ENCODE measurements at places on chromosomes 4 and X.

GRCh38 chr4:667545-667925, 6.5 kb downstream of the ATP5ME start:
- no peak for DNase-seq

DNA sequence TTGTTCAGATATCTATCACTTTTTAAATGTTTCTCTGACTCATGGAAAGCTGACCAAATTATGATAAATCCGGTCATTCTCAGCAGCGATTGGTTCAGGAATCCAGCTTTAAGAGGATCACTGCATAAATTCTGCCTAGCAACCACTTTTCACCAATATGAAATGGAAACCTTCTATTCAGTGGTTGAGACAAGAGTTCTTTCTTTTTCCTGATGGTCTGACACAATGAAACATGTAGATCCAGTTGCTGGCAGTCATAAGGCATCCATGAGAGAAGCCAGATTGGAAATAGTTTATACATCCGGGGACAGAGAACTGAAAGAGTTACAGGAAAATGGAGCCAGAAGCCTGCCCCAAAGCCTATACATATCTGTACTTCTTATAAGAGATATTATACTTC, 27.2 kb downstream of the MAB21L2 start:
- no peak for DNase-seq

DNA sequence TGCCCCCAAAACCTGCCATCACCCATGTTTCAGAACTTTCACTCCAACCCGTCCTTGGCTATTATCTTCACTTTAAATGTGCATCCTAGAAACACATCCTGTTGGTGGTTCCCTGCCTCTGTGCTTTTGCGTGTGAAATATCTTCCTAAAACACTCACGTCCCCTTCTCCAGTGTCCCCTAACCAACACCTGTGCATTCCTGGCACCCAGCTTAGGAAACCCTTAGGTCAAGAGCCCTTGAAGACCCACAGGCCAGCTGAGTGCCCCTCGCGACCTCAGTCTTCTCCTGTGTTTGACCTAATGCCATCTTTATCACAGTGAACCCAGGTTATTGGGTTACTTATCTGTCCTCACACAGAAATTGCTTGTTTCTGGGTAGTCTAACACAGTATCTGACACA, 117.6 kb downstream of the STK32B start:
- DNase-seq = no peak

GRCh38 chr4:100288161-100288560, 97.9 kb upstream of the DDIT4L start:
- no peak for DNase-seq

DNA sequence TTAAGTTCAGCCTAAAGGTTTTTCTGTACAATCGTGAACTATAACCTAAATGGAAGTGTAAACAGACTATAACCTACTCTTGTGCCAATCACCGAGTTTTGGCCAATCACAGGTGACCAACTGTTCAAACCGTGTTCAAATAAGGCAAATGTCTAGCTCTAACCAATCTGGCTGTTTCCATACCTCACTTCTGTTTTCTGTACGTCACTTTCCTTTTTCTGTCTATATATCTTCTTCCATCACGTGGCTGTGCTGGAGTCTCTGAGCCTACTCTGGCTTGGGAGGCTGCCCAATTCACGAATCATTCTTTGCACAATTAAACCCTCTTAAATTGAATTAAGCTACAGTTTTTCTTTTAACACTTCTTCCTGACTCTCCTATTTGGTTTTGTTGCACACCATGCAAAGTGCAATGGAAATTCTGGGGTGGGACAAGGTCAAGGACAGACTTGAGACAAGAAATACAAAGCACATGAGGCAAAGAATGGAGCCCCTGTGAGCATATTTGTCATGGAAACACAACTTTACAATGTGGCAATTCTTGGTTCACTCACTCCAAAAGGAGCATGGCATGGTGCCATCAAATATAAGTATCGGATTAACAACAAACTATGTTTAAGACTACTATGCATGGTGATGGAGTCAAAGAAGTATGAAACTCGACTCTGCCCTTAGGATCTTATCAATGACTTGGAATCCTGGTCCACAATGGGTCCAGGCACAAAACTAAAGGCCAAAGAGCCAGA, 115.7 kb upstream of the FAM9B start:
- no peak for DNase-seq

DNA sequence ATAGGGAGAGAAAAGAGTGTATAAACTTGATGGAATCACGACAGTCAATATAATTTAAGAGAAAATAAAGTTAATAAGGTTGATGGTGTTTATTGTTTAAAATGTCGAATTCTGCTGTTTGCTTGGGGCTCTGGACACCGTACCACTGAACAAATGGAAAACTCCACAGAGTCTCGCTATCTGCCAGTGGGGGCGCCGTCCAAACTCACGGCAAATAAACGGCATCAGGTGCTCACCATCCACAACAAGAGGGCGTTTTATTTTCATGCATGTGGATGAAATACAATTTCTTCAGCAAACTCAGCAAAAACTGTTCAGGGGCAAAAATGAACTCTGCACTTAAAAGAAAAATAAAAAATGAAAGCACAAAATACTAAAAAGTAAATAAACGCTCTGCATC, 46.6 kb upstream of the FAM47C start:
- DNase-seq = no peak

- DNase-seq = no peak
Measured at GRCh38 chrX:1534301-1535168, 2.5 kb downstream of the P2RY8 start.

- DNase-seq = no peak
Measured at GRCh38 chrX:31658360-31658759, 586.5 kb upstream of the FTHL17 start.

GRCh38 chr4:96519291-96519690, 679.4 kb downstream of the PDHA2 start:
- DNase-seq = no peak

- no peak for DNase-seq
Measured at GRCh38 chrX:119942831-119943184, 743 bp downstream of the NKAP start.

GRCh38 chr4:179766938-179767337, 2324.7 kb upstream of the AGA start:
- DNase-seq = no peak

DNA sequence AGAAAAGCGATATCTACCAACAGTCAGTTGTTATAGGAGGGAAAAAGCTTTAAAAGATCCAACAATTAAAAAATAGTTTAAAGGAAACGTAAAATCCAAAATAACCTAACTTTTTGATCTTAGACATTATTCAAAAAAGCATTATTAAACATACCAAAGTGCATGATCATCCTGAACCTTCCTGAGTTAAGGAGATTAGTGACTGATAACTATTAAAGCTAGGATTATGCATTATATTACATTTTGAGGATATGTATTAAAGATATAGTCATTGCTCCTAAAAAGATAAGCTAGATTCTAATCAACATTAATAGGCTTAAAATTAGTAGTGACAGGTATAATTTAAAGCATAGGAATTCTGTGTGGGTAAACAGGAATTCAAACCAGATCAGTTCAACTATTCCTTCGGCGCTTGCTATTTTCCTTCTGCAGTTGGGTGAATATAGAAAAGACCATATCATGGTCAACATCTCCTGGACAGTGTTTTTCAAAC, 139.6 kb downstream of the ADAMTS3 start:
- no peak for DNase-seq

DNA sequence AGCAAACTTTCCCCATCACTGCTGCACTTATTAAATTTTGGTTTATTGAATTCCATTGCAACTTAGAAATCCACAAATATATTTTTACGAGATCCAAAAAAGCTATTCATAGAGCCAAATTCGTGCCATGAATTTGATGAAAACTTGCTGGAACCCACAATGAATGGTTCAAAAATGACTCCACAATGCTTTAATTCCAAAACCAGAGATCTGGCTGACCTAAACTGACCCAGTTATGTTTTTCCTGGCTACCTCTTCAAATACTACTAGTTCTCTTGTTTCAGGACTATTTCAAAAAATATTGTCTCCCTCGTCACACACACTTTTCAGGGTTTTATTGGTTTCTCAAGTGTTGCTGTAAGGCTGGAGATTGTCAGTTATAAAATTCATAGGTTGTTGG, 474.8 kb downstream of the PDGFC start:
- DNase-seq = no peak

GRCh38 chrX:6052111-6052745, 176.4 kb downstream of the NLGN4X start:
- no peak for DNase-seq

- DNase-seq = no peak
Measured at GRCh38 chrX:24513416-24513815, 48.3 kb downstream of the PDK3 start.

GRCh38 chr4:32462944-32463343, 1742.8 kb downstream of the PCDH7 start:
- no peak for DNase-seq

GRCh38 chrX:132216806-132217202, 2.4 kb downstream of the RAP2C start:
- DNase-seq = no peak

- DNase-seq = no peak
Measured at GRCh38 chrX:10971759-10972158, 139.4 kb upstream of the HCCS start.

- DNase-seq = no peak
Measured at GRCh38 chr4:104491481-104492182, 3.1 kb downstream of the CXXC4 start.

DNA sequence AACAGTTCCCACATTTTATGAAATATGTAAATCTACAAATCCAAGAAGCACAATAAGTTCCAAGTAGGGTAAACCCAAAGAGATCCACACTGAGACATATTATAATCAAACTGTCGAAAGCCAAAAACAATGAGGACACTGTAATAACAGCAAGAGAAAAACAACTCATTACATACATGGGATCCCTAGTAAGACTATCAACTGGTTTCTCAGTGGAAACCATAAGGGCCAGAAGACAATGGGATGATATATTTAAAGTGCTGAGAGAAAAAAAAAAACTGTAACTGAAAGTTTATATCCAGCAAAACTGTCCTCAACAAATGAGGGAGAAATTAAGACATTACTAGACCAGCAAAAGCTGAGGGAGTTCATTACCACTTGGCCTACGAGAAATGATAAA, 34.7 kb downstream of the GLRA2 start:
- DNase-seq = no peak

- DNase-seq = no peak
Measured at GRCh38 chrX:44742480-44743155, 101.2 kb upstream of the DUSP21 start.

- DNase-seq = peak; percentile 45
Measured at GRCh38 chrX:47556045-47556623, 4.9 kb upstream of the ARAF start.

- no peak for DNase-seq
Measured at GRCh38 chrX:118579417-118579816, 83.8 kb downstream of the DOCK11 start.

DNA sequence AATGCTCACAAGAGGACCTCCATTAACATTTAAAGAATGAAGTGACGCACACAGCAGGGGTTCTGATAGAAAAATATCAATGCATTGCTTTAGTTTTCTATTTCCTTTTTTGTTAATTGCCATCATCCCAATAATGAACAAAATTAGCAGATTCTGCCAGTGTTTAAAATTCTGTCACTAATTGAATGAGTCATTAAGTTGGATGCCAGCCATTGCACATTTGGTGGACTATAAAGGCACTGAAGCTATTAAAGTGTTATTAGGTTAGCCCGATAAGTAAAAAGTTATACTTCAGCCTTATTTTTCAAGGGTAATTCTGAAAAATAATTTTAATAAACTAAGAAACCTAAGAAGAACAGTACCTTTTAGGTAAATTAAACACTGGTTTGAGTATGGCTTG, 53.1 kb downstream of the MAP3K15 start:
- DNase-seq = no peak
